CD8-positive, alpha-beta memory T cell (primary cell): ENCODE measurements at places on chromosomes 13 and 19. TPM values are rescaled to one million over a fixed set of nuclear protein-coding genes. Genes with fewer than 3 reads are reported as not detected.

ZNF850 gene
- 6.1 TPM for total RNA-seq

UNC13A gene
- not detected for total RNA-seq

OR10H1 gene
- total RNA-seq: not detected

PTH2 gene
- not detected for total RNA-seq

EXOC3L2 gene
- total RNA-seq: not detected

LIM2 gene
- 0.93 TPM for total RNA-seq

CGB8 gene
- not detected for total RNA-seq

LILRB3 gene
- total RNA-seq: 1.2 TPM

- no peak for DNase-seq
- no peaks in the 10 kb centered on the region for H3K36me3 ChIP-seq
- H3K27ac ChIP-seq: no peak overlapping the region
- no peaks in the 10 kb centered on the region for H3K27me3 ChIP-seq
These were observed 405.2 kb upstream of the PRR20A start for GRCh38 chr13:56735537-56735942.

DNA sequence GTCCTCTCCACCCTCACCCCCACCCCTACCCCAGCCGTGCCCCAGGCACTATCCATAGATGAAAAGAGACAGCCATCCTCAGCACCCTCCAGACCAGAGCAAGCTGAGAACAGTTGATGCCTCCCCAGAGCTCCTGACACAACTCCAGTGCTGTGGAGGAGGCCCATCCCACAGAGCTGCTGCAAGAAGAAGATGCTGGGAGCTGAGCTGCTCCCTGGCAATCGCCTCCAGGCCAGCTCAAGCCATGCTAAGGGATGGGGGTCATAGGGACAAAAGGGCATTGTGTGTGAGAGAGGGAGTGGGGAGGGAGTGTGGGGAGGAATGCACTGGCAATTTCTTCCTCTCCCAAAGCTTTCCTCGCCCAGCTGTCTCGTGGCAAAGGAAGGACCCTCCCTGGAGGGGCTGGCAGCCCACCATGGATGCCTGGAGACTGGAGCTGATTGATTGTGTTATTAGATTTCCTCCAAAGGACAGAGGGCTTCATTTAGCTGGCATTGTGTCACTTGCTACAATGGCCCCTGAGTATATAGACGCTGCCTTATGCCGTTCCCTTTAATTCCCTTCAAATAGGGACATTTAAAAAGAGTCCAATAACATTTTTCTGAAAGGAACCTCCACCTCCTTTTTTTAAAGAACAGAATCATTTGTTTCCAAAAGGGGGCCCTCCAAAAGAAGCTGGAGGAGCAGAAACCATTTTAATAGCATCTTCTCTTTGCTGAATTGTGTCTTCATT lies 476.4 kb downstream of the FOXO1 start:
- H3K27ac ChIP-seq: no peak overlapping the region
- no peaks in the 10 kb centered on the region for H3K27me3 ChIP-seq
- H3K4me1 ChIP-seq: peaks cover 74% of the 10 kb centered on the region

- H3K4me1 ChIP-seq: no peaks in the 10 kb centered on the region
- H3K4me3 ChIP-seq: no peak overlapping the region
- H3K27me3 ChIP-seq: no peaks in the 10 kb centered on the region
- no peak overlapping the region for H3K27ac ChIP-seq
- DNase-seq: no peak
These were observed 9.3 kb upstream of the SYT5 start for GRCh38 chr19:55189403-55189835.

GRCh38 chr13:32894589-32895001 lies 121.6 kb upstream of the KL start:
- H3K36me3 ChIP-seq: no peaks in the 10 kb centered on the region
- no peaks in the 10 kb centered on the region for H3K27me3 ChIP-seq
- no peak overlapping the region for H3K27ac ChIP-seq
- H3K4me3 ChIP-seq: no peak overlapping the region
- no peak for DNase-seq
- H3K4me1 ChIP-seq: no peaks in the 10 kb centered on the region

- no peak overlapping the region for H3K4me3 ChIP-seq
- H3K27me3 ChIP-seq: no peaks in the 10 kb centered on the region
- DNase-seq: no peak
- no peaks in the 10 kb centered on the region for H3K36me3 ChIP-seq
- H3K4me1 ChIP-seq: no peaks in the 10 kb centered on the region
- no peak overlapping the region for H3K27ac ChIP-seq
These were observed 275.9 kb downstream of the ZNF536 start for GRCh38 chr19:30647891-30648720.

GRCh38 chr13:113943821-113944565 lies 29.9 kb downstream of the C13orf46 start:
- no peak for DNase-seq
- H3K27ac ChIP-seq: no peak overlapping the region
- no peaks in the 10 kb centered on the region for H3K27me3 ChIP-seq
- no peaks in the 10 kb centered on the region for H3K4me1 ChIP-seq
- H3K4me3 ChIP-seq: no peak overlapping the region
- no peaks in the 10 kb centered on the region for H3K36me3 ChIP-seq

DNA sequence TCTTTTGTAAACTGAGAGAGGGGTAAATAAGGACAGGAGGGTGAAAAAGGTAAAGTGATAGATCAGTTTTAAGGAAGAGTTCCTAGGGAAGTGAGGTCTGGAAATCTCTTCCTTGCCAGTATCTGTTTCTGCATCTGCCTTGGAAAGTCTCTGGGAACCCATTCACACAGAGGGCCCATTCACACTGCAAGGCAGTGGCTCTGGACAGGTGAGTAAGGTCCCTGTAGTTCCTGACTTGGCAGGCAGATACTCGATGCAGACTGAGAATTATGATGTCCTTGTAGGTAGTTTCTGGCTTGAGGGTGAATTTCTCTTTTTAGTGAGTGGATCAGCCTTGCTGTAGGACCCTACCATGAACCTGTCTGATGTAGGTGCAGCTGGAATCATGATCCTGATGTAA lies 293.3 kb downstream of the NALCN start:
- H3K27me3 ChIP-seq: peaks cover 2% of the 10 kb centered on the region
- H3K4me3 ChIP-seq: no peak overlapping the region
- no peak for DNase-seq

DNA sequence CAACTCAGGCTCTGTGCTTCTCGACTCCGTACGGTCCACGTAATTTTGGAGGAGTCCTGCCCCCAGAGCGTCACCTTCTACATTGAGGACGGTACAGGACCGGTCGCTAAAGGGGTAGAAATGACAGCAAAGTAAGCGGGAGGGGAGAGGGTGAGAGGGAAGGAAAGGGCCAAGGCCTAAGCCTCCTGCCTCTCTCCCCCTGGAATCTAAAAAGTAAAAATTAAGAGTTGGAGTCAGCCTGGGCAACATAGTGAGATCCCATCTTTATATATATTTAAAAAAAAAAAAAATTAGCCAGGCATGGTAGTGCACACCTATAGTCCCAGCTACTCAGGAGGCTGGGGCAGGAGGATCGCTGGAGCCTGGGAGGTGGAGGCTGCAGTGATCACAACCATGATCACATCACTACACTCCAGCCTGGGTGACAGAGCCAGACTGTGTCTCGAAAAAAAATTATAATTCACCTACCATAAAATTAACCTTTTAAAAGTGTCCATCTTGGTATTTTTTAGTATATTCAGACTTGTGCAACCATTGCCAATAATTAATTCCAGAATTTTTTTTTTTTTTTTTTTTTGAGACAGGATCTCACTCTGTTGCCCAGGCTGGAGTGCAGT lies 12.6 kb downstream of the SLC1A5 start:
- DNase-seq: no peak
- H3K4me1 ChIP-seq: no peaks in the 10 kb centered on the region
- H3K4me3 ChIP-seq: no peak overlapping the region

GRCh38 chr13:112615391-112615790 lies 27.4 kb upstream of the TUBGCP3 start:
- peaks cover 4% of the 10 kb centered on the region for H3K27me3 ChIP-seq
- no peak overlapping the region for H3K4me3 ChIP-seq
- H3K27ac ChIP-seq: no peak overlapping the region
- no peaks in the 10 kb centered on the region for H3K36me3 ChIP-seq
- DNase-seq: no peak

DNA sequence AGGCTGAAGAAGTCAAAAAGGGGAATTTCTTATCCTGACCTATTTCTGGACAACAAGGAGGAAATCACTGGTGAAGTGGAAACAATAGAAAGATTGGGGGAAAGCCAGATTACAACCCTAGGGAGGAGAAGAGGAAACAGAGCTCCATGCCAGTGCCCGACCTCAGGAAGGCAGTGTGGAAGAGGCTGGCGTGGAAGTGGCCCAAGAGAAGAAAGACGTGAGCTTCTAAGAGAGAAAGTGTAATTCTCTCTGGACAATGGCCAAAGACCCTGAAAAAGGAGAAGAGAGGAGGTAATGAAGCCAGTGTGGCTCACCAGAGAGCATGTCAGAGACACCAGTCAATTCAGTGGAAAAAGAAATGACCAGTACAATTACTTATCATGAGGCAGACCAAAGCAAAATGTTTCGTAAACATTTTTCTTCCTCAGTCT lies 52.6 kb upstream of the URAD start:
- no peak overlapping the region for H3K27ac ChIP-seq
- H3K4me1 ChIP-seq: no peaks in the 10 kb centered on the region
- DNase-seq: no peak
- no peaks in the 10 kb centered on the region for H3K27me3 ChIP-seq
- H3K4me3 ChIP-seq: no peak overlapping the region
- H3K36me3 ChIP-seq: no peaks in the 10 kb centered on the region

DNA sequence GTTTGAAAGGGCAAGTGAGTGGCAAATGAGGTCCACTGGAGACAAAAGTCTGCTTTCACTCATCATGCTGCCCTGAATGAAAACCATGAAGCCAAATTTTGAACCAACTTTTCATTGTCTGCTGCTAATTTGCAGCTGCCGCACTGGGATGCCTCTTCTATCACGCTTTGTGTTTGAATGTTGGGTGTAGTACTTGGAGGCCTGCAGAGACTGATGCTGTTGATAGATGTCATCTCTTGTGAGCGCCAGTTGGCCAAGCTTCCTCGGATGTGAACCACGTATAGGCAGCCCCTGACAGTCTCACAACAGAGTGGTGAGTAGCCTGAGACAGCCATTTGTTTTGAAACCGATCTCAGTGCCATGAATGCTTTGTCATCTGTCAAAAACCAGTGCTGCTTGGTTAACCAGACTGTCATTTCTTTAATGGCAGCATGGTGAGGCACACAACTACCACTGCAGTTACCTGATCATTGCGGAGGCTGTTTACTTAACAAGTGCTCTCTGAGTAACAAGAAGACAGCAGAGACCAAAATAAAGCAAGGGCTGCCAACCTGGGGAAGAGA lies 31.2 kb upstream of the SLC10A2 start:
- no peaks in the 10 kb centered on the region for H3K27me3 ChIP-seq
- no peak overlapping the region for H3K4me3 ChIP-seq
- no peak overlapping the region for H3K27ac ChIP-seq
- no peaks in the 10 kb centered on the region for H3K4me1 ChIP-seq
- H3K36me3 ChIP-seq: no peaks in the 10 kb centered on the region

GRCh38 chr13:34108410-34108809 lies 290.5 kb downstream of the RFC3 start:
- H3K4me1 ChIP-seq: no peaks in the 10 kb centered on the region
- H3K27ac ChIP-seq: no peak overlapping the region
- no peaks in the 10 kb centered on the region for H3K36me3 ChIP-seq
- no peak overlapping the region for H3K4me3 ChIP-seq

GRCh38 chr13:41470196-41470595 lies 12.8 kb downstream of the RGCC start:
- peaks cover 35% of the 10 kb centered on the region for H3K36me3 ChIP-seq
- no peak overlapping the region for H3K4me3 ChIP-seq
- no peaks in the 10 kb centered on the region for H3K27me3 ChIP-seq
- H3K27ac ChIP-seq: no peak overlapping the region

GRCh38 chr13:111424134-111424533 lies 103.7 kb downstream of the TEX29 start:
- H3K27ac ChIP-seq: no peak overlapping the region
- no peak for DNase-seq
- no peaks in the 10 kb centered on the region for H3K4me1 ChIP-seq
- no peaks in the 10 kb centered on the region for H3K36me3 ChIP-seq
- H3K27me3 ChIP-seq: no peaks in the 10 kb centered on the region

DNA sequence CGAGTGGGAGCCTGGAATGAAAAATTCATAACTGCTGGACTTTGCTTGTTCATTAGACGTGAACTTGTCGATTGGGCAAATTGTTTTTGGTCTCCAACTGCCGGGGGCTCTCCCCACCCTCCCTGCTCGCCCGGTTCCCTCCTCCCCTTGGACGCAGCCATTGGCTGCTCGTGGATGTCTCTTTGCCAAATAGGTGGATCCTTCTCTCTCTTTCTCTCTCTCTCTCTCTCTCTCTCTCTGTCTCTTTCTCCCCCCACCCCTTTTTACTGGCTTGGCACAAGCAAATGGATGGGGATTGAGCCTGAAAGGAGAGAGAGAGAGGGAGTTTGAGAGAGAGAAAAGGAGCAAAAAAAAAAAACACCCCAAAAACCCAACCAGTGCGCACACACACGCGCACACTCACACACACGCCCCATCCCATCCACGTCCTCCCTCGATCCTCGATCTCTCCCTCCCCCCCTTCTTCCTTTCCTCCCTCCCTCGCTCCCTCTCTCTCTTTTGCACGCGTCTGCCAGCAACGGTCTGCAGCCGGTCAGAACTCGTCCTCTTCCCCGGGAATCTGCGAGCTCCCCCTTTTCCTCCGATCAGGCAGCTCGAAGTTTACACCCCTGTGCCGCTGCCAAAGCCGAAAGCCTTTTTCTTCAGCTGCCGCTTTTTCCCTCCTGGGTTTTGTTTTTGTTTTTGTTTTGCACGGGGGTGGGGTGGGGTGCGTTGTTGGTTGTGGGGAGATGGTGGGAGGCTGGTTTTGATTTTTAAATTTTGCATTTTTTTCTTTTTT lies 27.8 kb downstream of the NFIX start:
- no peak for DNase-seq
- H3K27me3 ChIP-seq: peaks cover 21% of the 10 kb centered on the region
- peak overlapping the region; percentile 61 for H3K27ac ChIP-seq
- no peaks in the 10 kb centered on the region for H3K36me3 ChIP-seq
- peaks cover 20% of the 10 kb centered on the region for H3K4me1 ChIP-seq

DNA sequence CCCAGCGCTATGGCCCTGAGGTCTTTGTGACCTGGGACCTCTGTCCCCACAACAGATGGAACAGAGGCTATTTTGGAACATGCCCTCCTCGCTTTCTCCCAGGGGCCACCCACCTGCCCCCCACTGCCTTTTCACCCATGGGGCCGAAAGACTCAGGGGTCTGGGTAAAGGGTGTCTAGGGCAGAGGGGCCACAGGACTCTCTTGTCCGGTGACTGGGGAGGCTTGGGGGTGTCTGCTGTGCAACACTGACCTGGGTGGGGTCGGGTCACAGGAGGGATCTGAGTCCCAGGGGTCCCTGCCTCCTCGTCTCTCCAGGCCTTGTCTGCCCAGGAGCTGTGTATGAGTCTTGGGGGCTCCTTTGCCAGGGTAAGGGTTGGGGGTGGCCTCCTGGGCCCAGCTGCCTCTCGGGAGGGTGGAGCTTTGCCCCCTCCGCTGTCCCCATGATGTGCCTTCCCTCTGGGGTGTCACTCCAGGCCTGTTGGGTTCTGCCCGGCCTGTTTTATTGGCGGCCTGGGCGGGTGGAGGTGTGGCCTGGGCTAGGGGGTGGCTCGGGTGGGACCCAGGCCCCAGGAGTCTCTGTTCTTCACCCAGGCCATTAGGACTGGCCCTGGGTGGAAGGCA lies 2.1 kb downstream of the ARID3A start:
- peaks cover 21% of the 10 kb centered on the region for H3K4me1 ChIP-seq
- H3K36me3 ChIP-seq: no peaks in the 10 kb centered on the region
- H3K27me3 ChIP-seq: no peaks in the 10 kb centered on the region
- H3K4me3 ChIP-seq: no peak overlapping the region

GRCh38 chr19:29277102-29277501 lies 64.2 kb upstream of the UQCRFS1 start:
- DNase-seq: peak; percentile 50
- no peak overlapping the region for H3K4me3 ChIP-seq
- no peaks in the 10 kb centered on the region for H3K36me3 ChIP-seq

- no peak for DNase-seq
- no peaks in the 10 kb centered on the region for H3K36me3 ChIP-seq
- H3K4me3 ChIP-seq: no peak overlapping the region
These were observed 9.8 kb downstream of the PPP1R15A start for GRCh38 chr19:48881741-48882657.

- H3K27me3 ChIP-seq: no peaks in the 10 kb centered on the region
These were observed 53.7 kb downstream of the DPF1 start for GRCh38 chr19:38170334-38170733.
